ENCODE measurements at places on chromosomes 1 and 21. TPM values are rescaled to one million over a fixed set of nuclear protein-coding genes. Genes with fewer than 3 reads are reported as not detected.

GRCh38 chr1:205748403-205749233 is 1.4 kb downstream of the NUCKS1 start:
- peak; percentile 96 for DNase-seq

The MAP3K21 gene
- 1.8 TPM for total RNA-seq

The PLPPR4 gene
- total RNA-seq, result 3.2 TPM

The PGLYRP3 gene
- total RNA-seq, result not detected

GRCh38 chr1:46689356-46689755 is 17.7 kb downstream of the TEX38 start:
- DNase-seq, result no peak
